ENCODE measurements at places on chromosomes 4 and X.

GRCh38 chr4:119570401-119570800 is 58.2 kb downstream of the PDE5A start:
- no peak for DNase-seq

DNA sequence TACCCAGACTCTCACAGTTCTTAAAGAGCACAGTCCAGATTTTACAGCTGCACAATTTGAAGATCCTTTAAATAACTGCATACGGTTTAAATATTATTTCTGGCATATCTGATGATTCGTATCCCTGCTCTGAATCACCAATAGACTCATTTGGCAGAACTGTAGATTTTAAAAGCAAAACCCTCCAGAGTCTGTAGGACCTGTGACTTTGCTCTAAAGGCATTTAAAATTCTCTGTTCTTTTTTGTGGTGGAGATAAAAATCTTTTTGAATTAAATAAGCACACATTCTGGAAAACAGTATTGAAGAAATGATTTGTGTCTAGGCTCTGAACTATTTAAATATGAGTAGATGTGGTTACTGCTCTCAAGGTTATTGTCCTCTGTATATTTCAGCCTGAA is 246.2 kb upstream of the PITX2 start:
- no peak for DNase-seq

DNA sequence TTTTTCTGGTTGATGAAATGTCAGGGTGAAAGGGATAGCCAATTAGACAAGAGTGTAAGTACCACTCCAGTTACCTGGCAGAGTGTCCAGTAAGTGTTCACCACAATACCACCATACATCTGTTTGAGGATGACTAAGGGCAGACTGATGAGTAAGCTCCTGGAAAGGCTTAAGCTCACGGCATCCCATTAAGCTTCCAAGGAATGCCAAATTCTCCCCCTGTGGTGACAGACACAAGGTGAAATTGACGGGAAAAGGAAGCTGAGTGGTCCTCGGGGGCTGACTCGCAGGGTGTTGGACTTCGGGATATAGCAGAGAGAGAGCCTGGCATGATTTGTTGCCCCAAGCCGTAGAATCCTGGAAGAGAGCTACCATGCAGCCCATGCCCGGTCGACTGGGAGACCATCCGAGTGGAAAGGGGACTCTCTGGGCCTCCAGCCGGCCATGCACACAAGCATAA is 7.6 kb upstream of the BST1 start:
- no peak for DNase-seq

DNA sequence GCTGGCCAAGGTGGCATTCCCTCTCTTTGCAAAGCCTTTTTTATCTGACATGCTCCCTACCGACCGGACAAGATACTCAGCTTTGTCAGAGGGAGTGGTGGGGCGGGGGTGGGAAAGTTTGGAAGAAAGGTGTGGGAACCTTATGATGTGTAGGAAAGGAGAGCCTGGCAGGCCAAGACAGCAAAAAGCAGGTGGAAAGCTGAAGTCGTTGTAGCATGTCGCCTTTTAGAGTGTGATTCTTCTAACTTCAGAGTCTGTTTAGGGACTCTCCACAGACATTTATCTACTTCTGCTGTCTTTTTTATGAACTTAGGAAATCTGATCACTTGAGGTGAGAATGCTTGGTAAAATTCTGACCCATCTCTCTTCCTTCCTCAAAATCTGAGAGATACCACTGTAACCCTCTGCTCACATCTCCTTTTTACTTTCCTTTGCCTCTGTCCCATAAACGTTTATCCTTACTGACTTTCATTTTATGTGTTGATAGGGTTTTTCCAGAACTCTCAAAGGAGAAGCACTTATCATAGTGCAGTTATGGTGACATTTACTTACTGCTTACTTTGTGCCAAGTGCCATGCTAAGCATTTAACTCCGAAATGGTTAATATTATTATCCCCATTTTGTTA is 8.2 kb upstream of the RUFY3 start:
- DNase-seq: no peak

DNA sequence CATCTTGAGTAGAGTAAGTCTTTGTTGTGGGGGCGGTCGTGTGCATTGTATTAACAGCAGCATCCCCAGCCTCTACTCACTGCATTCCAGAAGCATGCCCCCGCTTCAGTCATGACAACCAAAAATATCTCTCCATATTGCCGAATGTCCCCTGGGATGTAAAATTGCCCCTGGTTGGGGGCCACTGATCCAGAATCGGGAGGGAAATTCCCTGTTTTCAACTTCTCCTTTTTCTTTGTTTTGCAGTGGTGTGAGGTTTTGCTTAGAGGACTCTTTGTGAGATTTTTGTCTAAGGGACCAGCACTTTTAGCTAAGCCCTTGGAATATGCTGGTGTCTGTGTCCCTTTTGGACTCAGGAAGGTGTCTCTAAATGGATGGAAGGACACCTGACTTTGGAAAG is 3.0 kb upstream of the IL13RA1 start:
- DNase-seq: no peak

- DNase-seq: no peak
These were observed 252.6 kb downstream of the BANK1 start for GRCh38 chr4:102042871-102043802.

Measured in stimulated activated CD8-positive, alpha-beta memory T cell treated with anti-CD3 and anti-CD28 coated beads, Interleukin-7, amount 100 ng/mL, for 48 hours (primary cell).